ENCODE measurements at places on chromosomes 16 and 17. TPM values are rescaled to one million over a fixed set of nuclear protein-coding genes. Genes with fewer than 3 reads are reported as not detected.

DNA sequence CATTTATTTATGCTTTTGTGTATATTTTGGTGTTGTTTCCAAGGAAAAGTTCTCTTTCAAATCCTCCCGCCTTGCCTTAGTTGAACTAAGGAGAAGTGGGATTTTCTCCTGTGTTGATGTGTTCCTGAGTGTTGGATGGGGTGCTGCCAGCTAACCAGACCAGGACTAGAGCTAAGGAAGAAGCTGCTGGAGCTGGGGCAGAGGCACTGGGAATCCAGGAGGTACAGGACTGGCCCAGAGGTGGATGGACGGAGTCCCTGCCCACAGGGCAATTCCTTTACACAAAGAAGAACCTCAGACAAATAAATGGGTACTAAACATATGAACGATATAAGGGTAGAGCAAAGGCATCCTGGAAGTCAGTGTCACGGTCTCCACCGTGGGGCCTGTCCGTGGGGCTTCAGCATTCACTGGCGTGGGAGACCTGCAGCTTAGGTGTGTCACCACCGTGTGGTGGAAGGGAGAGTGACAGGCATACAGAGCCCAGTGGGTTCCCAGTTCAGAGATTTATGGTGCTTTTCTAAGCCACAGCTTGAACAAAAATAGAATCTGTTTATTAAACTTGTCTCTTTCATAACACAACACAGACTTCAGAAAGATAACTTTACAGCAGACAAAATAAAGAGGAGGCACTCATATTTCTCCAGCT lies 270.7 kb downstream of the NTN1 start:
- DNase-seq: no peak

DNA sequence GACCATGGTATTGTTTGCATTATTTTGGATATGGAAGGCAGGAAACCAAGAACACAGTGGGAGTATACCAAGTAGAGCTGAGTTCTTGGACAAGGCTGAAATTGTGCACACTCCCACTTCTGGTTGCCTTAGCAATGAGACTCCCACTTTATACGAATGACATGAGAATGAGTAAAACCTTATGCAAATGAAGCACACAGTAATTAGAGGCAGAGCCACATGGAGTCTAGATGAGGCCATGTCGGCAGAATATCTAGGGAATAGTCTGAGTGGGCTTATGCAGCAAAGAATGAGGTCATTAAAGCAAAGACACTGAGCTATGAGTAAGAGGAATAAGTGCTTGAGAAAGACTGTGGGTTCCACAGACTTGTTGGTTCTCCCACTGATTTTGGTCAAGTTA lies 178.7 kb downstream of the GRIN2A start:
- DNase-seq: no peak

HOXB1 gene
- not detected for polyA plus RNA-seq

DNA sequence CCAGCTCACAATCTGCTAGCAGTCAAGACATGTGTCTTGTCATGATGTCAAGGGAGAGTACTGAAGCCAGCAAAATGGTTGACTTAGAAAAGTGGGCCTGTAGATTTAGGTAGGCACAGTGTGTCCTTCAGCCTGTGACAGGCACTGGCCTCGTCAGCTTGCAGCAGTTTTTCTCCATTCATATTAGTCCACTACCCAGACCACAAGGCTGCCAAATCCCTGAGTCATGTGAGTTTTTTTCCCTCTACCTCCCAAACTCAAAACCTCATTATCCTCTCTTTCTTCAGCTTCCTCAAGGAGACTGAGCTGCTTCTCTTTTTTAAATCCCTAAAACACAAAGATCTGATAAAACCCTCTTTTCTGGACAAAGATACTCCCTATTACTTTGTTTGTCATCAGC lies 102.6 kb upstream of the HS3ST3A1 start:
- no peak for DNase-seq

DNA sequence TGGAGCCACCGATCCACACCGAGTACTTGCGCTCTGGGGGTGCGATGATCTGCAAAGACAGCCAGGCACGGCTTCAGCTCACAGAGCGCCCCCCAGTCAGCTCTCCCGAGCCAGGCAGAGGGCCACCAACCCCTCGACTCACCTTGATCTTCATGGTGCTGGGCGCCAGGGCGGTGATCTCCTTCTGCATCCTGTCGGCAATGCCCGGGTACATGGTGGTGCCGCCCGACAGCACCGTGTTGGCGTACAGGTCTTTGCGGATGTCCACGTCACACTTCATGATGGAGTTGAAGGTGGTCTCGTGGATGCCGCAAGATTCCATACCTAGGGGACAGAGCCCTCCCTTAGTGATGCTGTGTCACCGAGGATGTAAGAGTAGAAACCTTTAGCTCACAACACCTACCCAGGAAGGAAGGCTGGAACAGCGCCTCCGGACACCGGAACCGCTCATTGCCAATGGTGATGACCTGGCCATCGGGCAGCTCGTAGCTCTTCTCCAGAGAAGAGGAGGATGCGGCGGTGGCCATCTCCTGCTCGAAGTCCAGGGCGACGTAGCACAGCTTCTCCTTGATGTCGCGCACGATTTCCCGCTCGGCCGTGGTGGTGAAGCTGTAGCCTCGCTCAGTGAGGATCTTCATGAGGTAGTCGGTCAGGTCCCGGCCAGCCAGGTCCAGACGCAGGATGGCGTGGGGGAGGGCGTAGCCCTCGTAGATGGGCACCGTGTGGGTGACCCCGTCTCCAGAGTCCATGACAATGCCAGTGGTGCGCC lies 1.6 kb downstream of the ACTG1 start:
- DNase-seq: no peak

ABCA6 gene
- 8.3 TPM for polyA plus RNA-seq

GRCh38 chr17:77499699-77500435 lies 359.1 kb downstream of the SEC14L1 start:
- DNase-seq: no peak

GRCh38 chr17:50175035-50175807 lies 9.4 kb downstream of the SGCA start:
- no peak for DNase-seq

- no peak for DNase-seq
These were observed 122.4 kb upstream of the SMURF2 start for GRCh38 chr17:64784353-64785010.

DNA sequence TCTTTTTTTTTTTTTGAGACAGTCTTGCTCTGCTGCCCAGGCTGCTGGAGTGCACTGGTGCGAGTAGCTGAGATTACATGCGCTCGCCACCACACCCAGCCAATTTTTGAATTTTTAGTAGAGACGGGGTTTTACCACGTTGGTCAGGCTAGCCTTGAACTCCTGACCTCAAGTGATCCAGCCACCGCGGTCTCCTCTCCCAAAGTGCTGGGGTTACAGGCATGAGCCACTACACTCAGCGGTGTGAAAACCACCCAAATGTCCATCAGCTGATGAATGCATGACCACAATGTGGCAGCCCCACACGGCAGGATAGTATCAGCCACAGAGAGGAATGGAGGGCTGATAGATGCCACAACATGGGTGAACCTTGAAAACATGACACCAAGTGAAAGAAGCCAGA lies 2.1 kb downstream of the P2RX5 start:
- no peak for DNase-seq

GRCh38 chr17:28193241-28193640 lies 125.8 kb upstream of the TMEM97 start:
- DNase-seq: peak; percentile 15

RNF43 gene
- 0.08 TPM for polyA plus RNA-seq

SDF2 gene
- 31.3 TPM for polyA plus RNA-seq

GRCh38 chr16:12059216-12059769 lies 82.8 kb downstream of the SNX29 start:
- DNase-seq: no peak

DNA sequence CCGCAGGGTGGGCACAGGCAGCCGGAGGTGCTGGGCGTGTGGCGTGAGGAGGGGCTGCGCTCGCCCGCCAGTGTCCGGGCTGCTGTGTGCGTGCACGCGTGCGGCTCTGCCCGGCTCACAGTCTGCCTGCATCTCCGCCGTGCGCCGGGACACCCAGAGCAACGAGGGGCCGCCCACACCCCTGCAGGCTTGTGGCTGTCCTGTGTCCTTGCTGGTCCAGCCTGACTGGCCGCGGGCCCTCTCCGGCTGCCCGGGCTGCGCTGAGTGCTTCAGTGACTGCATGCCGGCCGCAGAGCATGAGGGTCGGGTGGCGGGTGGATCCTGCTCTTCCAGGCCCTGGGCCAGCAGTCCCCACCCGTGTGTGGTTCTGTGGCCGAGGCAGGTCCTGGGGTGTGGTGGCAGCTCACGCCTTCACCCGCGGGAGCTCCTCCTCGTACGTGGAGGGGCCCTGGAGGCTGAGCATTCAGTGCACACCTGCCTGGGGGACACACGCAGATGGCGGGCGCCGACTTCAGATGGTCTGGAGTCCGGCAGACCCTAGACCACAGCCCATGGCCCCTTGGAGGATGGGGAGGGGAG lies 12.4 kb downstream of the TPSG1 start:
- DNase-seq: no peak

DNA sequence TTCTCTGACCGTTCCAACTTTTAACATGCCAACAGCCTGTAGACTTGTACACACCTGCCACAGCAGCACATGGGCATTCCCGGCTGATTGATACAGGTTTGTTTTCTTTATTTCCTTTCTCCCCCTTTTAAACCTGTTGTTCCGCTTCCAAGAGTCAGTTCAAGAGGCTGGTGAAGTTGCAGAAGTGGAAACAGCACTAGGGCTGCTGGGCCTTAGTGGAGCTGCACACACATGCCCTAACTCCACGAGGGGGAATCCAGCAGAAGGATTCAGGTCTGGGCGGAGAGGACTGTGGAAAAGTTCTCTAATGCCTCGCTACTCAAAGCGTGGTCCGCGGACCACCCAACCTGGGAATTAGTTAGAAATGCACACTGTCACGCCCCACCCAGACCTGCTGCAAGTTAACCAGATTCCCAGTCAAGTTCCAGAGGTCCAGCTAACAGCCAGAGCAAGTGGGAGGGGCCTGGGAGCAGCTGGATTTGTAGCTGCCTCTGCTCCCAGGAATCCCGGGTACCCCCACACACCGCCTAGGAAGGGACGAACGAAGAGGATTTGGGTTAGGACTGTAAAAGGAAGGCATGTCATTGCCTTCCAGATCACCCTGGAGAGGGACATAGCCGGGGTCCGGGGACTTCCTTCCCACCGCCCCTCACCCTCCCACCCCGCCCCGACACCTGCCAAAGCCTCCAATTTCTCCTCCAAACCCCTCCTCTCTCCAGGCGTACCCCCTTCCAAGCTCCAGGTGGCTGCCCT lies 542 bp downstream of the SLC39A11 start:
- no peak for DNase-seq

PTX4 gene
- polyA plus RNA-seq: 0.45 TPM

AATK gene
- 7.9 TPM for polyA plus RNA-seq

PRAC2 gene
- not detected for polyA plus RNA-seq

KRTAP4-4 gene
- polyA plus RNA-seq: not detected

FLII gene
- polyA plus RNA-seq: 164 TPM

FNDC8 gene
- polyA plus RNA-seq: 0.39 TPM

- no peak for DNase-seq
These were observed 276.6 kb downstream of the MRTFB start for GRCh38 chr16:14347706-14348105.

SLFN5 gene
- polyA plus RNA-seq: 6.2 TPM

OR1A1 gene
- polyA plus RNA-seq: 0.06 TPM

- DNase-seq: no peak
These were observed 285.2 kb downstream of the CDH13 start for GRCh38 chr16:82911925-82912324.

GRCh38 chr17:4082136-4082924 lies 60.5 kb downstream of the ZZEF1 start:
- no peak for DNase-seq
